CD4-positive, alpha-beta T cell treated with Interleukin-12 subunit alpha and Interleukin-12 subunit beta, for 1 hour (primary cell): ENCODE measurements at places on chromosomes 13 and 19.

- DNase-seq: no peak
Observed at GRCh38 chr13:107339209-107339608, 771.3 kb upstream of the ARGLU1 start.

DNA sequence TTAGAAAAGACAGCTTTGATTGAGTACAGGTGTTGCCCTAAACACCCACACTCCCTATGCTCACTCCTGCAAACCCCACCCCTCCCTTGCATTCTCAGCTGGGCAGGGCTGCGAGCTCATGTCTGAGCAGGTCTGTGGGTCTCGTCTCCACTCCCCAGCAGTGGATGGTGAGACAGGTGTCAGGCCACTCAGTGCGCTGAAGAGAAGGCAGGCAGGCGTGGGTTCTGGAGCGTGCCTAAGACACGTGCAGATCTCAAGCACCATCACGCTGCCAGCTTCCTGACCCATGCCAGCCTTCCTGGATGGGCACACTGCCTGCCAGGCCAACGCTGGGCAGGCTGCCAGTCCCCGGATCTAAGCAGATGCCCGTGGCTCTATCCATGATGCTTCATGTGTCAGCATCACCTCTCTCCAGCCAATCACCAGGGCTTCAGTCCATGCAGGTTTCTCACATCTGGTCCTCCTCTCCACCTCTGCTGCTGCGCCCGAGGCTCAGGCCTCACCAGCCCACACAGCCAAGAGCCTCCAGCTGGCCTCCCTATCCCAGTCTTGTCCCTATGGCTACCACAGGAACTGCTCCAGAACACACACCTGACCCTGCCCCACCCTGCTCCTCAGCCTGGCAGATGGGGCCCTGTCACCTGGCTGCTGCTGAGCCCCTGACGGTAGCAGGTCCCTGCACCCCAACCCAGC lies 42.6 kb downstream of the EPS15L1 start:
- no peak for DNase-seq

GRCh38 chr13:113951246-113951999 lies 22.5 kb downstream of the C13orf46 start:
- DNase-seq: peak; percentile 49

DNA sequence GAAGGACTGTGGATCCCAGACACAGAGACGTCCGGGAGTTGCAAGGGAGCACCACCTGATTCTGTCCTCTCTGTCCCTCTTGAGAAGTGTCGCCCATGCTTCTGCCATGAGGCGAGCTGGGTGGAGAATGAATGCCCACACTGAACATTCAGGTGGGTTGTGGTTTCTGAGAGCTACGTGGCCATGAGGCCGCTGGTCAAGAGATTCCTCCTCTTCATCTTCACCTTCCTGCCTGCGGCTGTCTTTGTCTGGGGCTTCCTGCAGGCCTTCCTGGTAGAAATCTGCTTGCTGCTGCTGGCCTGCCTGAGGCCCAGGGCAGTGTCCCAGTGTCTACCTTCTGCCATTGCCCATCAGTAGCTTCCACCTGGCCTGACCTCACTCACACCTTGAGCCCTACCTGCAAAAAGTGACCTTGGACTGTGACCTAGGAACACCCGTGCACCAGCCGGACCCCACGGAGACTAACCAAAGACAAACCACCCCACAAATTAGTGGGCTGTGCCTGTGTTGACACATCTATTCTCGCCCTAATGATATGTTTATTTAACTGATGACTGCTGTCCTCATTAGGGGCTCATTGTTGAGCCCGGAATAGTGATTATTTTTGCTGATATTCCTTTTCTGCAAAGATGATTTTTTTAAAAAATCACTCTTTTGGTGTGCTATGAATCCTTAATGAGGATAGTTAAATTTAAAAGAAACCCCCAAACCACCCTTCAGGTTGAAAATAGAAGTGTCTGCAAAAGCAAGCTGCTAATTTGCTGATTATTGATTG lies 38.7 kb upstream of the ZNF536 start:
- DNase-seq: no peak

- DNase-seq: no peak
Observed at GRCh38 chr13:45149964-45150363, 29.7 kb downstream of the GTF2F2 start.

DNA sequence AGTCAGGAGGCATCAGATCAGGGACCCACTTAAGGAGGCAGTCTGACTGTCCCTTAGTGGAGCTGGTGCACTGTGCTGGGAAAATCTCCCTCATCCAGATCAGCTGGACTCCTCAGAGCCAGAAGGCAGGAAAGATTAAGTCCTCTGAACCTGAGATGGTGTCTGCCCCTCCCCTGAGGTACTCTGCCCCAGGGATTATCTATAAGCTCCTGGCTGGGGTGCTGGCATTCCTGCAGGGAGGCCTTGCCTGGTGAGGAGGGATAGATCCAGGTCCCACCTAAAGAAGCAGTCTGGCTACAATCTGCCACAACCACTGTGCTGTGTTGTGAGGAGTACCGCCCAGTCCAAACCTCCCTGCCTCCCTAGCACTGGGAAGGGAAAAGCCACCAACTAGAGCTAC lies 81.2 kb downstream of the NHLRC3 start:
- no peak for DNase-seq

DNA sequence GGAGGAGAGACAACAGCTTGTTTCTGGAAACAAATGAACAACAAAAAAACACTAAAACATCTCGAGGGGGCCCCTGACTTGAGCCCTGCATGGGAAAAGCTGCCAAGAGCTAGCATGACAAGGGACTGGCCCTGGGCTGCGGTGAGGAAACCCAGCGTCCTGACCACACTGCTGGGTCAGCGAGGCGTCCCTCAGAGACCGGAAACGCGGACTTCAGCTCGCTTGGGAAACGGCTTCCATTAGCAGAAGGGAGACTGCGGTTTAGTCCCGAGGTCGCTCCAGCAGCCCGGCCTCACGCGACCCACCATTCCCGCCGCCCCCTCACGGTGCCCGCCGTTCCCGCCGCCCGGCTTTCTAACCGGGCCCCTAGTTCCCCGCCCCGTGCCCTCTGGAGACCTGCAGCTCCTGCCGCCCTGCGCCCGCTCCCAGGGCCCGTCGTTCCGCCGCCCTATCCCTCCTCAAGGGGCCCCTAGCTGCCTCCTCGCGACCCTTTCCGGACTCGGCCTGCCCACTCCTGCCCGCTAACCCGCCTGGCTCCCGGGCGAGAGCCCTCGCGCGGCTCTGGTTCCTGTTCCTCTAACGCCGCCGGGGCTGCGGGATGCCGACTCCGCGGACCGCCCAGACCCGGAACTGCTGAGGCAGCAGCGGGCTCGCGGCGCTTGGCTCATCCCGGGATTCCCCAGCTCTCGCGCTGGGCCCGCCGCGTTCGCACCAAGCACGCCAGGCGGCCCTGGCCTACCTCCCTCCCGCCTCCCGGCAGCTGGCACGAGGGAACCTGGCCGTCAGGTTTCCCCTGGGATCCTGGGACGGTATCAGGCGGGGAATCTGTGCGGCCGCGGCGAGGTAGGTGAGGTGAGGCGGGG lies at the start of gene CCDC122:
TSS of gene CCDC122 (minus strand) at position 849 of the 863 bp plus-strand sequence. CDS start 10,364 bp downstream, outside the sequence.
- peak; percentile 80 for DNase-seq

GRCh38 chr13:67083519-67083918 lies 146.6 kb downstream of the PCDH9 start:
- DNase-seq: no peak

- DNase-seq: no peak
Observed at GRCh38 chr19:53908935-53909415, at the start of gene CACNG7. Gene CACNG7, plus strand, starts transcription at chr19:53909278. Its CDS starts 3,554 bp downstream, at chr19:53912832.

- no peak for DNase-seq
Observed at GRCh38 chr19:47057328-47057727, 8.9 kb upstream of the TMEM160 start.

DNA sequence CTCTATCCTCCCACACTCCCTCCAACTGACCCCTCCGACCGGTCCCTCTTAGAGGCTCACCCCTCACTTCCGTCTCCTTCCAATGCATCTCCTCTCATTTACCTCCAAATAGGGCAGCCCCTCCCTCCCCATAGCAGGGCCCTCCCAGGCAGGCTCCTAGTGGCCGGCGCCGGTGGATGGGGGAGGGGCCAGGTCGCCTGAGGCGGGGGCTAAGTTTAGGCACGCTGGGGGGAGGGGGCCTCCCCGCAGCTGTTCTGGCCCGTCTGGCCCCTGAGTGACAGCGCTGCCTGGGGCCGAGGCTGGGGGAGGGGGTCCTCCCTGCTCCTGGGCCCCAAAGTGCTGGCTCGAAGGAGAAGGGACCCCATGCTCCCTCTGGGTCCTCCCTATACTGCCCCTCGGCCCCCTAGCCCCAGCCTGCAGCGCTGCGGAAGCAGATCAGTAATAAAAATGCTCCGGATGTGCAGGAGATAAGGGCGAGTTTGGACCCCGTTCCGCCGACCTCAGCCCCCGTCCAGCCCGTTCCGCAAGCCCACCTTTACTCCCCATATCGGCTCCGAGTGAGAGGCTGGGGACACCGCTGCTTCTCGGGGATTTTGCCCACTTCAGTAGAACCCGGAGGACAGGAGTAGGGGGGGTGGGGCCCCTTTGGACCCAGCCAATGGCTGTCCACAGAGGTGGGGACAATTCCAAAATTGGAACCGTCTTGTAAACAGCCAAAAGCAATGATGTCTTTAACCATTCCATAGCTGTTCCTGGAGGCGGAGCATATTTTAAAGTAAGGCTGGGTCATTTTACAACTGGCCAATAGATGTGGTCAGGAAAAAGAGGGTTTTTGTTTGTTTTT lies 4.0 kb downstream of the RTN2 start:
- DNase-seq: no peak

DNA sequence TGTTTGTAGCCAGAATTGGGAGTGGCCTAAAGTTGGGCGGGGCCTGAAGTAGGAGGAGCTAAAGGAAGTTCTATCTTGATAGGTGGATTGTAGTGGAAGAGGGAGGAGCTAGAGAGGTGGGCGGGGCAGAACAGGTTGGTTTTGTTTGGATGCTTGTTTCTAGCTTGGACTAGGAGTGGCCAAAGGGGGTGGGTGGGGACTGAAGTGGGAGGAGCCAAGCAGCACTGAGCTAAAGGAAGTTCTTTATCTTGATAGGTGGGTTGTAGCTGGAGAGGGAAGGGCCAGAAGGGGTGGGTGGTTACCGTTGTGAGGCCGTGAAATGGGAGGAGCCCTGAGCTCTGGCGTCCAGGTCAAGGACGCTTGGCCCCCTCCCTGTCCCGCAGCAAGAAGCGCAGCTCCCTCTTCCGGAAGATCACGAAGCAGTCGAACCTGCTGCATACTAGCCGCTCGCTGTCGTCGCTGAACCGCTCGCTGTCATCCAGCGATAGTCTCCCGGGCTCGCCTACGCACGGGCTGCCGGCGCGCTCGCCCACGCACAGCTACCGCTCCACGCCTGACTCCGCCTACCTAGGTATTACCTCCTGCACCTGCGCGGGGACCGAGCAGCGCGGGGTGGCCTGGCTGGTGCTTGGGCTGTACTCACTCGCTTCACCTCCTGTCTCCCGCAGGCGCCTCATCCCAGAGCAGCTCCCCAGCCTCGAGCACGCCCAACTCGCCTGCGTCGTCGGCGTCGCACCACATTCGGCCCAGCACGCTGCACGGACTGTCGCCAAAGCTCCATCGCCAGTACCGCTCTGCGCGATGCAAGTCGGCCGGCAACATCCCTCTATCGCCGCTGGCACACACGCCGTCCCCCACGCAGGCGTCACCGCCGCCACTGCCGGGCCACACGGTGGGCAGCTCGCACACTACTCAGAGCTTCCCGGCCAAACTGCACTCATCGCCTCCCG lies 8.0 kb downstream of the DNASE2 start:
- DNase-seq: peak; percentile 82
